A549 treated with Mapracorat at 1 μM for 4 hours (cell line): ENCODE measurements at places on chromosomes 5 and 9. TPM values are rescaled to one million over a fixed set of nuclear protein-coding genes. Genes with fewer than 3 reads are reported as not detected.

AGXT2 gene
- not detected in 5 replicates for total RNA-seq

SLC34A1 gene
- not detected in 5 replicates for total RNA-seq

MYOT gene
- not detected in 5 replicates for total RNA-seq

TAF11L2 gene
- not detected in 5 replicates for total RNA-seq

SLCO6A1 gene
- total RNA-seq, result not detected in 5 replicates

RXRA gene
- total RNA-seq, result 20.4 to 37.7 TPM (median 35.6 TPM) in 5 replicates

LCN12 gene
- total RNA-seq, result 1.0 to 1.9 TPM (median 1.3 TPM) in 5 replicates

GRIN1 gene
- 0.20 to 0.71 TPM (median 0.53 TPM) in 5 replicates for total RNA-seq

SLC6A18 gene
- not detected in 5 replicates for total RNA-seq

COL15A1 gene
- 0.30 to 0.57 TPM (median 0.53 TPM) in 5 replicates for total RNA-seq

CCNO gene
- total RNA-seq, result 5.4 to 8.5 TPM (median 7.4 TPM) in 5 replicates

SPAAR gene
- total RNA-seq, result 0.13 TPM in 1 of 5 replicates, not detected in the others

PFN3 gene
- total RNA-seq, result not detected in 5 replicates

SH3RF2 gene
- total RNA-seq, result 2.0 to 2.9 TPM (median 2.2 TPM) in 5 replicates

CYLC2 gene
- total RNA-seq, result not detected in 5 replicates

EMB gene
- total RNA-seq, result 5.1 to 6.9 TPM (median 6.3 TPM) in 5 replicates

NMUR2 gene
- total RNA-seq, result 0.08 to 0.21 TPM (median 0.09 TPM) in 4 of 5 replicates, not detected in the other

ABO gene
- total RNA-seq, result not detected in 5 replicates

ENG gene
- total RNA-seq, result 0.07 to 0.15 TPM (median 0.10 TPM) in 5 replicates

ZCCHC9 gene
- 24.7 to 28.1 TPM (median 26.3 TPM) in 5 replicates for total RNA-seq

CAVIN4 gene
- 0.26 to 0.56 TPM (median 0.42 TPM) in 5 replicates for total RNA-seq

CAMLG gene
- total RNA-seq, result 23.5 to 29.6 TPM (median 26.1 TPM) in 5 replicates

MIGA2 gene
- 10.5 to 15.3 TPM (median 14.3 TPM) in 5 replicates for total RNA-seq

SLC46A2 gene
- not detected in 5 replicates for total RNA-seq

LCN15 gene
- total RNA-seq, result not detected in 5 replicates

PCDHGA5 gene
- total RNA-seq, result 0.09 to 0.17 TPM (median 0.14 TPM) in 5 replicates

CCDC112 gene
- 7.1 to 12.9 TPM (median 7.7 TPM) in 5 replicates for total RNA-seq

SPATA31A6 gene
- total RNA-seq, result not detected in 5 replicates

PCDHGA7 gene
- total RNA-seq, result 0.69 to 1.1 TPM (median 0.90 TPM) in 5 replicates

C5 gene
- 11.2 to 14.4 TPM (median 12.4 TPM) in 5 replicates for total RNA-seq

BSPRY gene
- total RNA-seq, result 0.15 TPM in 1 of 5 replicates, not detected in the others

NEUROG1 gene
- not detected in 5 replicates for total RNA-seq

PCDHB16 gene
- 0.05 to 0.08 TPM (median 0.05 TPM) in 4 of 5 replicates, not detected in the other for total RNA-seq

SLC6A3 gene
- 0.27 to 0.87 TPM (median 0.61 TPM) in 5 replicates for total RNA-seq

IL17B gene
- not detected in 5 replicates for total RNA-seq
